ENCODE measurements at places on chromosomes 12 and 14.

GRCh38 chr12:121404734-121405133, 4.8 kb downstream of the RNF34 start:
- DNase-seq = no peak

- no peak for DNase-seq
Observed at GRCh38 chr12:120015313-120015712, 26.3 kb downstream of the BICDL1 start.

DNA sequence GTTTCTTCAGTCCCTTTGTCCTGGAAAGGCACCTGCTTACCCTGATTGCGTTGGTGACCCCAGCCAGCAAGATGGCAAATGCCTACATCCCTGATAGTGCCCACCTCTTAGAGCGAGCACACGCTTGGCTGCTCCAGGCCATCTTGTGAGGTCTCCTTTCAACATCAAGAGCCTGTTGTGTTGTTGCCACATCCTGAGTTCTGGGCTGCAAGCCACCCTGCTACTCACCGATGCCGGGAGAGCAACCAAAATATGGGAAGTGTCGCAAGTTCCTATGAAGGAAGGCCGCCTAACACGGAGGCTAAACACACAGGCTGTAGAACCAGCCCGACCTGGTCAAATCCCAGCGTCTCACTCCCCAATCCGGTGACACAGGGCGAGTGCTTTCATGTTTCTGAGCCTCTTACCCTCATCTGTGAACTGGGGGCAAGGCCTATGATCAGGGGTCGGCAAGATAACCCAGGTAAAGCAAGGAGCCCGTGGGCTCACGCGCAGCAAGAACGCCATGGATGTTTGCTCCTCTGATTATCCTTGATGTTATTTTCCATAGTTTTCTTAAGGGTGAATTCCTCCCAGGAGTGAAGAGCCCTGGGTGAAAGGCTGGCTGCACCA, 98.4 kb downstream of the LGMN start:
- no peak for DNase-seq

DNA sequence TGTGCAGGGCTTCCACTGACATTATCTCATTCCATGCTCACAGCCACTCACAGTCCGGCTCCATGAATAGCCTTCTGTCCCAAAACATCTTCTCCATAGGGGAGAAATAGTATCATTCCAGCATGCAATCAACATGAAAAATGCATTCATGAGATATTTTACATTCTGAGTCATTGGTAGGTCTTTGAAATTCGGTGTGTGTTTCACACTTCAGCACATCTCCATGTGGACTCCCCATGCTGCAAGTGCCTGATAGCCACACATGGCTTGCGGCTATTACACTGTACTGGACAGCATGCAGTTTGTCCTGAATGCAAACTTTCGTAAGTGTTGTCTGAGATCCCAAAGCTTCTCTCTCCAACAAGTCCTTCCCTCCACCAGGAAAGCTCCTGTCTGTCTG, 449.3 kb downstream of the MED13L start:
- no peak for DNase-seq

GRCh38 chr14:37179896-37180502, 7.6 kb upstream of the SLC25A21 start:
- DNase-seq = no peak
